ENCODE measurements at places on chromosomes 12 and 14.

GRCh38 chr12:32240831-32241230 is 134.2 kb downstream of the BICD1 start:
- no peak for DNase-seq

DNA sequence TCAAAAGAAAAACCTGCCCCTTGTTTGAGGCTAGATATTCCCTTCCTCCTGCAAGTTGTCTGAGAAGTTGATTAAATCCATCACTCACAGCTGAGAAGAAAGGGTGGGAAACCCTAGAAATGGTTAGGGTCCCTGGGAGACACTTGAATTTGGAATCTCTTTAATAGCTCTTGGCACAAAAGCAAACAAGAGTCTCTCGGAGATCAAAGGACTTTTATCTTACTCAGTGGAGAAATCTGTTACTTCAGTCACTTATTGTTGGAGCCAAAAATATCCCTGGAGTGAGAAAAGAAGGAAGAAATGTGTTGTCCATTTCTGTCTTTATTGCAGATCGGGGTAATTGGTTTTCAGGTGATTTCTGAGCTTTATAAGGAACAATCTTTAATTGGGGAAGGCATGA is 47.0 kb downstream of the TMEM132C start:
- DNase-seq: no peak

GRCh38 chr12:108597559-108598471 is at the start of gene TMEM119:
TMEM119 (minus strand) TSS chr12:108598084; CDS start chr12:108592383, 5,701 bp downstream.
- no peak for DNase-seq

- DNase-seq: no peak
Measured at GRCh38 chr12:19897900-19898408, 458.7 kb downstream of the AEBP2 start.

DNA sequence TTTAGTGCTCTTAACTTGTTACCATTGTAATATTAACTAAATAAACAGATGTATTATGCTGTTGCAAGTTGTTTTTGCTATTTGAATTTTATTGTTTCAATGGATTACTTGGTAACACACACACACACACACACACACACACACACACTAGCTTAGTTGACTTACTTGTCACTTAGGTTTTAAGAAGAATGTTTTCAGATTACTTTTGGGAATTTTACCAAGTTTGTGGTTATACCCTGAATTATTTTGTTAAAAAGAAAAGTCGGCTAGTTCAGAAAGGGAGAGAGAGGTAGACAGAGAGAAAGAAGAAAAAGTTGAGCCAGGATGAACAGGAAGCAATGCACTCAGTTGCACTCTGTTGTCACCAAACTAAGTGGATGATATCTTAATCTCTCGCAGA is 5.3 kb downstream of the SSTR1 start:
- no peak for DNase-seq

DNA sequence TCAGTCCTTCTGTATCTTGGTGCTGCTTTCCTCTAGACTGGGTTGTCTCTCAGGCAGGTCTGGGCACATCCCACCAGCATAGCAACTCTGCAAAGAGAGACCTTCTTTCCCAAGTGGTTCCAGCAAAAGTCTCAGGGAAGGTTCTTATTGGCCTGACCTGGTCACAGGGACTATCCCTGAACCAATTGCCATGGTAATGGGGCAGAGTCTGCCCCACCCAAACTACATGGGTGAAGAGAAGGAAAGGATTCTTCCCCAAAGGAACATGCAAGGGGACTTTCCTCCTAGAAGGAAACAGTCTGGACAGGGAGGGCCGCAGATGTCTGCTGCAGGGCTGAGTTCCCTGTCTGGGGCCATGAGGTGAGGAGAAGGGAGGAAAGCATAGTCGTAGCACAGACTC is 122.2 kb upstream of the NCOR2 start:
- no peak for DNase-seq
